NCI-H1092 treated with DMSO at 0.1 percent for 48 hours (cell line): ENCODE measurements at places on chromosomes 4 and X.

- no peak for DNase-seq
Observed at GRCh38 chr4:7649741-7650531, 215.2 kb upstream of the PSAPL1 start.

DNA sequence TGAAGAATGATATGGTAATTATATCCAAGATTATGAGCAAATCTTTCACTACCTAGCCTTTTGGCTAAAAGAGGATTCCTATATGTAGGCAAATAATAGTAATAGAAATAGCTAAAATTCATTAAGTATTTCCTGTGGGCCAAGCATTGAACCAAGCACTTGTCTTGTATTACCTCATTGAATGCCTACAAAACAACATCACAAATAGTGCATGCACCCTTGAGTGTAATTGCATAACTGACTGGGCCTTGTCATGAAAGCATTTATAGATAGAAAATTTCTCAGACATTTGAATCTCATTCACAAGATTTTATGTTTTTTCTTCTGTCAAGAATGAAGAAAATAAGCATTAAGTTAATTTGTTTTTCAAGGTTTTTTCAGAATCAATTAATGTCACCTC lies 3.9 kb upstream of the HPGDS start:
- DNase-seq = no peak

- DNase-seq = no peak
Observed at GRCh38 chr4:139854668-139855403, 189.2 kb downstream of the MGST2 start.

GRCh38 chr4:125388613-125389012 lies 73.9 kb downstream of the FAT4 start:
- DNase-seq = no peak

DNA sequence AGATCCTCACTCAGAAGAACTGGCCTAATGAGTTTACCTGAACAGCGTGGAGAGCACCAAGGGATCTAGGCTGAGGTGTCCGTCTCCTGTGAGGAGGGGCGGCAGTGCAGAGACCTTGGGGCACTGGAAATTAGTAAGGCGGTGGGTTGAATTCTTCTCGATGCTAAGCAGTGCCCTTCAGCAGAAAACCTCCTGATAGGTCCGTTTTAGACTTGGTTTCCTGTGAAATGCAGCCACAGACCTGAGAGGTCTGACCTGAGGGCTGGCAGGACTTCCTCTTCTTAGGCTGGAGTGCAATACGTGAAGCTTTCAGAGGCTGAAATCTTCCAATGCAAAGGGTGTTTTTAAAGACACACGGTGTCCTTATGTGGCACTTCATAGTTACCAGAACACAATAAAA lies at the start of gene CLNK:
Gene CLNK (minus strand): TSS at position 138 of the 400 bp plus-strand sequence. CDS start 16,899 bp downstream, outside the sequence.
- no peak for DNase-seq

GRCh38 chrX:117093319-117093718 lies 630.5 kb upstream of the CT83 start:
- DNase-seq = no peak
